ENCODE measurements at places on chromosomes 1 and 21.

GRCh38 chr1:10473145-10473765 is 926 bp upstream of the DFFA start:
- DNase-seq: no peak

DNA sequence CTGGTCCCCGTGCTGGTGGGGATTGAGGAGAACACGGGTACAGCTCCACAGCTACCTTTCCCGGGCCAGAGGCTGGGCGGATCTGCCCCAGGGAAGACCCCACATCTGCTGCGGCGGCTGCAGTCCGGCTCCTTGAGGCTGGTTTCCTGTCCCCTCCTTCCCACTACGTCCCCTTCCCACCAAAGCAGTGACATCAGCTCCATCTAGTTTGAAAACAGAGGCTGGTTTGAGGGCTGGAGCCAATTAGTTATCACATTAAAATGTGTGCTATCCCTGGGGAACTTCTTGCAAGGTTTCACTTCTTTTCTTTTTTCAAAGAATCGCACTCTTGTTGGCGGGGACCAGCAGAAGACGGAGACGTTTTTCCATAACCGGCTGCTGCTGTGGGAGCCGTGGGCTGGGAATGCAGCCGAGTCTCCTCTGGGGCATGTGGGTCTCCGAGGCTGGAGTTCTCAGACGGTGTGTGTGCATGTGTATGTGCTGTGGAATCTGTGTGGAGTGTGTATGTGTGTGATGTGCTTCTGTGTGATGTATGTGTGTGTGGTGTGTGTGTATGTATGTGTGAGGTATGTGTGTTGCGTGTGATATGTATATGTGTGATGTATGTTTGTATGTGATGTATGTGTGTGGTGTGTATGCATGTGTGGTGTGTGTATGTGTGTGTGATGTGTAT is 8.9 kb upstream of the PCBP3 start:
- no peak for DNase-seq

- DNase-seq: no peak
Measured at GRCh38 chr1:17186216-17186909, 18.6 kb upstream of the PADI1 start.

- no peak for DNase-seq
Measured at GRCh38 chr1:154148807-154149206, 6.1 kb downstream of the NUP210L start.

- DNase-seq: no peak
Measured at GRCh38 chr1:19066248-19066873, 109.9 kb upstream of the IFFO2 start.

DNA sequence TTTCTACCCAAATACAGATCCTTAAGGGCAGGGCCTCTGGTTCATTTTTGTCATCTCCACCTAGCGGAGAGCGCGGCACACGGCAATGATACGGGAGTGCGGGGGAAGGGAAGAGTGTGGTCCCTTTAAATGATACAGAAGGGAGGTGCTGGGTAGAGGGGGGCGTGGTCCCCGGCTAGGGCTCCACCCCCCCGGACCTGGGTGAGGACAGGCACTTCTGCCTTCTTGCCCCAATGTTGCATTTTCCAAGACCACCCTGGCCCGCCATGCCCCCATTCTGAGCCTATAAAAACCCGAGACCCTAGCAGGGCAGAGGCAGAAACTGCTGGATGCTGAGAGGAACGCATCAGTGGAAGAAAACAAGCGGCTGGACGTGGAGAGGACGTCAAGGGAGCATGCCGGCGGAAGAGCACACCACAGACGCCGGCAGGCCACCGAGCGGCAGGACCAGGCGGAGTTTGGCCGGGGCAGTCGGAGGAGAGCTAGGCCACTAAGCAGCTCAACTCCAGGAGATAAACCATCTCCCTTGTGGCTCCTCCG is 30.0 kb downstream of the LRRC3 start:
- DNase-seq: peak; percentile 45

DNA sequence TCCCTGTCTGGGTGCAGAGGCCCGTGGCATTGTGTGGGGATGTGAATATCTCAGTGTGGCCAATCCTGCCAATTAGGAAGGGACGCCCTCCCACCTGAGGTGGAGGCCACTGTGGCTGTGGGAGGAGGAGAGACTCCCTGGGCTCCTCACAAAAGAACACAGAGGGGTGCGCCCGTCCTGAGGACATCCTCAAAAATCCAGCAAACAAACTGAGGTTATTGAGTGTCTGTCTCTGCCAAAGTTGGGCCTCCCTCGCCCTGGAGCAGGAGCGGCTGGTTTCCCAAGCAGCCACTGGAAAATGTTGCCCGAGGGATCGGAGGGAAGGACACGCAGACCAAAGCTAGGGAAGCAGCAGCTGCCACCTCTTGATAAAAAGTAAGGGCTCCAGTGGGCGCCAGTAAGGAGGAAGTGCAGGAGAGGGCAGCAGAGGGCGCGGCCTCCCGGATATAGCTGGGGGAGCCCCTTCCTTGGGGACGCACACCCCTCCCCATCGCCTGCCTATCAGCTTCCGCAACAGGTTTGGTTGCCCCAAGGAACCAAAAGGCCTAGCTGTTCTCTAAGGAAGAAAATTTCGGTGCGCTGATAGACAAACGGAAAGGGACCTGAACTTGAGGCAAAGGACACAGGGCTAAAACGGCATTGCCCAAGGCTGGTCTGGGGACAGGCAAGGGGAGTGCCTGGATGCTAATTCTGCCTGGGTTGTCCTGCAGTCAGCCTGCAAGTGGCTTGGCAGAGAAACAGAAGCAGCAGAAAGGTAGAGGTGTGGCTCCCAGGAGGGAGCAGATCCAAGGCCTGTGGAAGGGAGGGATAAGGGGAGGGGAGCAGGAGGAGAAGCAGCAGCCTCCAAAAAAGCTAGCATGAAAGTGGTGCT is 1.7 kb upstream of the GRIK3 start:
- no peak for DNase-seq

GRCh38 chr1:210074904-210075303 is 136.9 kb downstream of the SYT14 start:
- DNase-seq: no peak

DNA sequence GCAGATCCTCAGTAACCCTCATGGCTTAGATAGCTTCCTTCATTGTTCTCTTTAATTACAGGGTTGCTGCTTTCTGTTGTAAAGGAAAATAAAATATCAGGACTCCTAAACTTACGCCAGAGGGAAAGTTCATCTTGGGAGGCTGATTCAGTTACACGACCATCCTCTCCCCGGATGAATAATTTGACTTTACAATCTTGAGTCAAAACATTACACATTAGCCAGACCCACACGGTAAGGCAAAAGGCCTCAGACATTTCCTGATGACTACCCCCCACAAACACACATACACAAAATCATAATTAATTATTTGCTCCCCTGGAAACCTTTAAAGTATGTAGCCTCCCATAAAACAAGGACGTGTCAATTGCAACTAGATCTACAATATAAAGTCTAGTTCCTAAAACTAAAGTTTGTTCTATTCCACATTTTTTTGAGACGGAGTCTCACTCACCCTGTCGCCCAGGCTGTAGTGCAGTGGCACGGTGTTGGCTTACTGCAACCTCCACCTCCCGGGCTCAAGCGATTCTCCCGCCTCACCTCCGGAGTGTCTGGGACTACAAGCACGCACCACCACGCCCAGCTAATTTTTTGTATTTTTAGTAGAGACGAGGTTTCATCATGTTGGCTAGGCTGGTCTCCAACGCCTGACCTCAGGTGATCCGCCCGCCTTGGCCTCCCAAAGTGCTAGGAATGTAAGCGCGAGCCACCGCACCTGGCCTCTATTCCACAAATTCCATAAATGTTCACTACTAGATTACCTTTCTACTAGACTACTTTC is 830 bp upstream of the PRDX1 start:
- DNase-seq: no peak

DNA sequence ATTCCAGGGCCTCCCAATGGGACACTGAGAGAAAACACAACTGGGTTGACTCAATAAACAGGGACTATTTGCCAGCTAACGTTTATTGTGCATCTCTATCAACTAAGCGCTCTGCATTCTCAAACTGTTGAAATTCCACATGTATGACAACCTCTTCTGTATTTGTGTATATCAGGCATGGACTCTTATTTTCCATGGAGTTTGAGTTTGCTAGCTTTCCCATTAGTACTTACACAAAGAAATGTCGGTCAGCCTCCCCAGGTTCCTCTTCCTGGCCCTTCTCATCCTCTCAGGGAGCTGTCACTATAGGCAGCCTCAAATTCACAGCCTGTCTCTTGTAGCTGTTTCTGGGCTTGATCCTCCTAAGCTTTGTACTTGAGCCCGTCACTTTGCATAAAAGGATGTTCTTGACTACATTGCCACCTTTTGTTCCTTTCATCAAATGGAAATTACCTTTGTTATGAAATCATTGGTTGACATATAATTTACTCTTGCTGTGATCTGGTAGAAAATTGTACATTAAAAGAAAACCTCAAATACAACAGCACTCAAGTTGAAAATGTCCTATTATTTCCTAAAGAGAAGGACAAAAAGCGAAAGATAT is 60.0 kb upstream of the NTPCR start:
- no peak for DNase-seq

DNA sequence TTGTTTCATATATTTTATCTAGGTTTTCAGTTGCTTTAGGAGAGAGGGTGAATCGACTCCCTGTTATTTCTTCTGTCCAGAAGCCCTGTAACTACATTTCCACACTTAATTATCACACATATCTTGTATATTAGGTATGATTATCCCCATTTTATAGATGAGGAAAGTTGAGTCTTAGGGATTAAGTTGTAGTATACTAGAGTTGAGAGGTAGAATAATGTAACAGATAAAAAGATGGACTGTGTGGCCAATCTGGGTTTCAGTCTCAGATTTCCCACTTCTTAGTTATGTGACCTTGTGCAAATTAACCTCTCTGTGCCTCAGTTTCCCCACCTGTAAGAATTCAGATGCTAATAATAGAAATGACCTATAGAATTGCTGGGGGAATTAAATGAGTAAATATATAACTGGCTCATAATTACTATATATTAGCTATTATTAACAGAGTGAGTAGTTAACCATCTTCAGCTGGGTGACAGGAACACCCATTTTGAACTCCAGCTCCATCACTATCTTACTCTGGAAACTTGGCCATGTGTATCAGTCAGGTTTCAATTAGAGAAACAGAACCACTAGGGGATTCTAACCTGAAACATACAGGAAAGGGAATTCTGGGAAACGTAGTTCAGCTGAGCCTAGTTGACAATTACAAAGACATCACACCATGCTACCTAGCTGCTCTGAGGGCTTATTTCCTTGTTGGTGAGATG is 20.4 kb upstream of the FOXO6 start:
- DNase-seq: no peak

- DNase-seq: no peak
Measured at GRCh38 chr1:34176830-34177603, at the start of gene C1orf94. Gene C1orf94, plus strand, starts transcription at chr1:34176907. Its CDS starts 883 bp downstream, at chr1:34177790.

DNA sequence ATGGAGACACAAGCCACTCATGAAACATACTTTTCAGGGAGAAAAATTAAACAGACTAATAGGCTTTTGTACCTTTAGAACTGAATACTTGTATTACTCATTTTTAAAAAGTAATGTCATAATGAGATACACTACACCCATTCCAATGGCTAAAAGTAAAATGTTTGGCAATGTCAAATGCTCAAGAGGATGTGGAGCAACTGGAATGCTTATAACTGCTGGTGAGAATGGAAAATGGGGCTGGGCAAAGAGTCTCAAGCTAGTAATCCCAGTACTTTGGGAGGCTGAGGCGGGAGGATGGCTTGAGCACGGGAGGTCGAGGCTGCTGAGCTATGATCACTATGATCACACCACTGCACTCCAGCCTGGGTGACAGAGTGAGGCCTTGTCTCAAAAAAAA is 86.3 kb downstream of the NKAIN1 start:
- DNase-seq: no peak

Measured in activated T-cell treated with anti-CD3 and anti-CD28 coated beads for 1 hour (primary cell).